GM12891 (cell line): ENCODE measurements at places on chromosomes 7 and 10.

DNA sequence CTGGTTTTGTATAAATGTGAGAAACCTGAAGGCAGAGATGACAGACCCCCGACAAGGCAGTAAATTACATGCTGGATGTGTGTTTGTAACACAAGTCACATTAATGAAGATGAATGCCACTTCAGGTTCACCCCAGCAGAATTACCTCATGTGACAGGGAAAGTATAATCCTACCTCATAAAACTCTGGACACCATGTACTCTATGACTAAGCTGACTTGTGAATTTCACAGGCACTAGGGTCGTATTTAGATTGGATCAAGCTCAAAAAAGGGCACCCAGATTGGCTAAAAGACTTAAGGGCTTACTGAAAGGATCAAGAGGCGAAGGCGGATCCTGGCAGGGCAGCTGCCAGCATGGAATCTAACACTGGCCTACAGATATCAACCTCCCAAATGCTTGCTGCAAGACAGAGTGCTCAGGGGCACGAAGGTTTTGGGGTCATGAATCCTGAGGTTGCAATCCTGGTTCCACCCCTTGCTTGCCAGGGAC, 161.4 kb downstream of the PIP4K2A start:
- no peak for DNase-seq

GRCh38 chr7:44307905-44308595, 17.3 kb downstream of the CAMK2B start:
- DNase-seq, result no peak

DNA sequence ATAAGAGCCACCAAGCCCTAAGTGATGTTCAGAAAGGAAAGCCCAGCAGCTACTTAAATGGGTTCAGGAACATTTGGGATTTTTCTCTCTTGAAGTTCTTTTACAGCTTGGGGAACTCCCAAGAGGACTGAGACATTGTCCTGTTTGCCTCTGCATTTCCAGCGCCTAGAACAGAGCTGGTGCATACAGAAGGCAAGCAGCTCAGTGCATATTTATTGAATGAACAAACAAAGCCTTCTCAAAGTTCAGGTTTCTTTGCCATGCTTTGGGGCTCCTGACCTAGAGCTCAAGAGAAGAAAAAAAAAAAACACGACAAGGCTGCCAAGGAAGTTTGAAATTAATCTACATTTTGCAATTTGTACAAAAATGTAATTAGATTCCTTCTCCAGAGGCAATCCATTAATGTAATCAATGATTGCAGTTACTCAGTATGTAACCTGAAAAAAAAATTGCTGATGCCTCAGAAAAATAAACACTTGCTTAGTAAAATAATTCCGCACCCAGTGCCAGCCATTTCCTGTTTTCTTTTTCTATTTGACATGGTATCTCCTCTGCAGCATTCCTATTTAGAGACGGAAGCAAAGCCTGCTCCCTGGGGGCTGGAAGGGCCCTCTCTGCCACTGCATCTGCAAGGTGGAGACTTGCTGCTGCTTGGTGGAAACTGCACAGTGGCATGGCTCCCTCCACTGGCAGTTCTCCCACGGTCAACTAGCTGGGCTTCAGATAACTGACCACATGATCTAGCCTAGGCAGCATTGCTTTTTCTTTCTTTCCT, 157.3 kb downstream of the TMEM178B start:
- no peak for DNase-seq

GRCh38 chr7:137343281-137343841, at the start of gene PTN:
TSS of gene PTN (minus strand) at chr7:137343733. CDS start at chr7:137254973, 88,760 bp downstream.
- no peak for DNase-seq

DNA sequence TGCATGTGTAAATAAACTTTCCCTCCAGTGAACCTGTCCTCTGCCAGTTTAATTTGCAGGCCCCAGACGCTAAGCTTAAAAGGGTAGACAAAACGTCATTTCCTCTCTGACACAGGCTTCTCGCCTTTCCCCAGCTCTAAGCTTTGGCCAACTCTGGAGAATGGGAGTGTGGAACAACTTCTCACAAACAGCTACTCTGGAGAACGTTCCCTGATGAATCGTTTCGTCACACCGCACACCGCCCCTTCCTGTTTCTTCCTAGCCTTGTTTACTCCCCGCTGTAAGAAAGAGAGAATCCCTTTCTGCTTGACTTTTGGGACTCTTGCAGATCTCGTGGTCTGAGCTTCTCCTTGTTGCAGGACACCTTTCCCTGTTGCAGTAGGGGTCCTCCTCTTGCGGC, 564.2 kb downstream of the TCERG1L start:
- no peak for DNase-seq

DNA sequence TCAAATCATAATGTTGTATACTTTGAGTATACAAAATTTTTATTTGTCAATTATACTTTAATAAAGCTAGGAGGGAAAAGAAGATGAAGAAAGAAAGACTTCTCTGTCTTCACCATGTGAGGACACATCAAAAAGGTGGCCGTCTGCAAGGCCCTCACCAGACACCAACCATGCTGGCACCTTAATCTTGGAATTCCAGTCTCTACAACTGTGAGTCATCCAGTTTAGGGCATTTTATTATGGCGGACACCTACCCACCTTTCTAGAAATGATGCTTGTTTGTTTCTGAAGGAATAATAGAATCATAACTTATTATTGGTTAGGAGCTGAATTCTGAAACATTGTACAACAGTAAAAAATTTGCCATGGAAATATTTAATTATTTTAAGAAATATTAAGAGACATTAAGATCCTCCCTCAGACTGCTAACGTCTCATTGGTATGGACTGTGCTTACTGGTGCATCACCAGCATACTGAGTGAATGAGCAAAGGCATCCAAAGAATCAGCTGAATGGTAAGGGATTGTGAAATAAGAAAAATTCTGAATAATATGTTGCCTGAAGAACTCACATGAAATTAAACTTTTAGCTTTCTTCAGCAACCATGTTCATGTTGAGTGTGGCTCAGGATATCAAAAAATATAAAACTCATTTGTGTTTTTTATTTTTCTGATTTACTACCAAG, 536.6 kb downstream of the HTR7 start:
- DNase-seq, result no peak

DNA sequence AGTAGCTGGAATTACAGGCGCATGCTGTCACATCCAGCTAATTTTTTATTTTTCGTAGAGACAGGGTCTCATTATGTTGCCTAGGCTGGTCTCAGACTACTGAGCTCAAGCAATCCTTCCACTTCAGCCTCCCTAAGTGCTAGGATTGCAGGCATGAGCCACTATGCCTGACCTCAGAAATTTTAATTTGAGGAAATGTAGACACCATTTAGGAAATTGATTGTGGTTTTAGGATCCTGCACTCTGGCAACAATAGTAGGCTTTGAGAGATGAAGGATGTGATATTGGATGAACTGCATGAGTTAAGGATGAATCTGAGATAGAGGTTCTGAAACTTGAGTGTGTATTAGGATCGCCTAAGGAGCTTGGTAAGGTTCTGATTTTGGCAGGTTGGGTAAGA, 66.5 kb downstream of the PPP1R9A start:
- DNase-seq, result no peak

GRCh38 chr7:139900326-139900725, 71.3 kb downstream of the TBXAS1 start:
- DNase-seq, result no peak

- DNase-seq, result peak; percentile 69
Observed at GRCh38 chr10:70540089-70540788, 61.7 kb downstream of the PALD1 start.

DNA sequence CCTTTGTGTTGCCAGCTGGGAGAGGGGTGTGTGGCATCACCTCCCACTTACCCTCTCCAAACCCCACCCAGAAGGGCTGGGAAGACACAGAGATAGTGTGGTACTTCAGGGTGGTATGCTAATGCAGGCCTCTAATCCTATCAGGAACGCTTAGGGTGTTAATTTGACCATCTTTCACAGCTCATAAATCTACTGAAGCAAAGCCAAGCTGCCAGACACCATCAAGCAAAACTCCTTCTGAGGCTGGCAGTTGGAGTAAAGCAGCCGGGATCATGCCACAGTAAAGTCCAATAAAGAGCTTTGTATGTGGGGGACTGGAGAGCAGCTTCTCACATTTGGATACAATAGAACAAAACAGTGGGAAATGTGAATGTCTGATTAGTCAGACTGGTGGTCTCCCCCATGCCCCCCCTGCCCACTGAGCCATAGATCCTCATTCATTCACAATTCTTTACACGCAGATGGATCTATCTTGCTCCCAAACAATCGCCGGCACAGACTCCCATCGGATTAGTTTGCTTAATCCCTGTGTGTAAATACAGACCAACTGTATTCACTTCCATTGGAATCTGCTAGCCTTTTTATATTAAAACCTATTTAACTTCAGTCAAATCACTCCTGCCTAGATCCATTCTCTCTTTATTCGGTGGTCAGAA, 29.6 kb downstream of the FGFBP3 start:
- DNase-seq, result no peak

DNA sequence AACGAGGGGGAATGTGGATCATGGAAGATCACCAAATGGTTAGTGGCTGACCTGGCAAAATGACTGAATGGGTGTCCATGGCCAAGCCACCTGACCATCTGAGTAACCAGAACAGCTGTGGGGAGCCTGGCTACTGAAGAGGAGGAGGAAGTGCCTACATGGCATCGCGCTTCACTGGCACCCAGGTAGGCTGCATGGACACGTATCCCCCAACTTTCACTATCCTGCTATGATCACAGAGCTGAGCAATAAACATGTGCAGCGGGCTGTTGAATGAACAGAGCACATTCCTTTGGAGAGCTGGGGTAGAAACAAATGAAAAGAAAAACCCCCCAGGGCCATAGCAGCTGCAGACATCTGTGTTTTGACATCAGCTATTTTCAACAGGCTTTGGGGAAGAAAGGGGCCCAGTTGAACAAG, 6.5 kb downstream of the AKR1B1 start:
- no peak for DNase-seq

DNA sequence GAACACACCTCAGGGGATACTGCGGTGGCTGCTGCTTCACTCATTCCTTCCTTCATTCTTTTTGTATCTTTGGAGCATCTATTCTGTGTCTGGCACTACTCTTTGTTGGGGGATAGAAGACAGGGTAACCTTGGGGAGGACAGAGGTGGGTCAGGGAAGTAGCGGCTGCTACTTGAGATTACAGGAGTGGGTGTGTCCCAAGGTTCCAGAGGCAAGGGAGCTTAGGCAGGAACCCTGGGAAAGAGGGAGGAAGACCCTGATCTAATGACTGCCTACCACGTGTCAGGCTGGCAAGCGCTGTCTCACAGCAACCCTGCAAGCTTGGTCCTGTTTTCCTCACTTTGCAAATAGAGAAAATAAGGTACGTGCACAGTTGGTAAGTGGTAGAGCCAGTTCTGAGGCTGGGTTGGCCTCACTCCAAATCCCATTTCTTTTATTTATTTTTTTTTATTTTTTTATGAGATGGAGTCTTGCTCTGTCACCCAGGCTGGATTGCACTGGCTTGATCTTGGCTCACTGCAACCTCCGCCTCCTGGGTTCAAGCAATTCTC, 985.9 kb upstream of the ZNF722 start:
- no peak for DNase-seq

GRCh38 chr10:78830062-78830975, 238.4 kb upstream of the ZMIZ1 start:
- no peak for DNase-seq

- DNase-seq, result no peak
Observed at GRCh38 chr7:80496586-80496985, 15.3 kb downstream of the GNAT3 start.

DNA sequence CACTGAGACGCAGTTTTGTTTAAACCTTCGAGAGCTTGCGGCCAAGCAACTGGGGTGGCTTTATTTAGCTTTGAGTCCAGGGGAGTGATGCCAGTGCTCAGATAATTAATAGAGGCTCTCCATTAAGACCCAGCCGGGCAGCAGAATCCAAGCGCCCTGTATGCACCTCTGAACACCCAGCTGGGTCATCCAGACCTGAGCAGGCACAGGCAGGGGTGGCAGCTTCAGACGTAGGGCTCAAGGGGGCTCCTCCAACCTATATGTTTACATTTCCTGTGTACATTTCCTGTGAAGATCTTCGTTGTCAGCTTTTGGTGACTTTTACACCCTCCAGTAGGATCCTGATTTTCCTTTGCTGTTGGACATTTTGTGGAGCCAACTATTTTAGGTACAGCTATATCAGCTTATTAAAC, 719.5 kb downstream of the LRMDA start:
- DNase-seq, result no peak

GRCh38 chr7:150396426-150396825, 17.3 kb downstream of the ZNF775 start:
- DNase-seq, result no peak

- DNase-seq, result no peak
Observed at GRCh38 chr7:88042157-88042556, 108.1 kb downstream of the ADAM22 start.

GRCh38 chr7:112143136-112143535, 63.1 kb downstream of the DOCK4 start:
- DNase-seq, result no peak

GRCh38 chr7:135248546-135248945, 14.9 kb downstream of the STRA8 start:
- DNase-seq, result no peak

- no peak for DNase-seq
Observed at GRCh38 chr10:30581779-30582380, 47.7 kb downstream of the LYZL2 start.

DNA sequence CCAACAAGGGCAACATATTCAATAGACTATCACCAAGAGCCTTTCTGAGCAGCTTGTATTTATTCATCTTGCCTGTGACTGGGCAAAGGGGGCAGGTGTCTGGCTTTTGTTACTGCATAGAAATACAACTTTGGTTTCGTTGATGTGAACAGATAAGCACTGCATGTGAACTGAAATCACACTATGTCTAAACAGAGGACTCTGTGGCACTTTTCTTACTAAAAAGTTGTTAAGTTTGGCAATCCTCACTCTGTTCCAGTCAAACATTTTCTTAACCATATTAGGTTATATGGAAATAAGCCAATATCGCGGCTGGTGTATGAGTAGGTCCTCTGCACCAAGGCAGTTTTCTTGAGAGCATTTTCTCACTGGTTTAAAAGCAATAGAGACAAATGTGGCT, 48.5 kb downstream of the CALD1 start:
- no peak for DNase-seq
